ENCODE measurements at places on chromosomes 3 and 15.
A peak's percentile ranks its signal among the peaks of the same experiment; 100 is the strongest.

DNA sequence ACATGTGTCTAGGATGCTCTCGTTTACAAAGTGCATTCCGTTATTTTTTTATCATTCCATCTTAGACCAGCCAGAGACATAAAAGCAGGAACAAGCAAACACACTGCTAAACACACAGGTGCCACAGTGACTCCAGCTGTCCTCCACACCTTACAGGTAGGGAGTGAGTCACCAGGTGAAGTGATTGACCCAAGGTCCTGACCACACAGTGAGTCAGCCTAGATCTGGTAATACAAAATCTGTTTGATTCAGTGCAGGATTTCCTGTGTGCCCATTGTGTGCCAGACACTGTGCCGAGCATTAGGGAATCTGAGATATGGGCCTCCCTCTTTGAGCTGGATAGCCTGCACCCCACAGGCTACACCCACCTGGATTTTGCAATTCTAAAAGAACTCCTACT is 16.7 kb upstream of the BFSP2 start:
- no peak for DNase-seq

DNA sequence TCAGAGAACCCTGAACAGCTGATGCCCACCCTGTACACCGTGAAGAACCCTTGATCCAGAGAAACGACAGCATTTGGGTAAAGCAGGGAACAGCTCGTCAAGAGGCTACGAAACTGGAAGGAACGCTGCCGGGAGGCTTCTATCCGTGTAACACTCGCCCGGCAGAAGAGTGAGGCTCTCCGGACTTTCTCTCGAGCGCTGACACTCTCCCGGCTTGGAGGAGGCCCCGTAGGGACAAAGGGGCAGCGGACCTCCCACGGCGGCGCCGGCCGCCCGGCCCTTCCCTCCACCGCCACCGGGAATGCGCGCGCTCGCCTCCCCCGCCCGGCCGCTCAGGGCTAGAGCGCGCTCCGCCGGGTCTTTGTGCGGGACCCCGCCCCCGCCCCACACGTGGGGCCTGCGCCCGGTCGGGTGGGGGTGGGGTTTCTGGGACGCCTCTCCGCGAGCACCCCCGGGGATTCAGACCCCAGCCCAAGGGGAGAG is 1.7 kb downstream of the HYAL2 start:
- peak; percentile 61 for DNase-seq

GRCh38 chr3:14431917-14432834 is 29.8 kb downstream of the SLC6A6 start:
- peak; percentile 94 for DNase-seq

DNA sequence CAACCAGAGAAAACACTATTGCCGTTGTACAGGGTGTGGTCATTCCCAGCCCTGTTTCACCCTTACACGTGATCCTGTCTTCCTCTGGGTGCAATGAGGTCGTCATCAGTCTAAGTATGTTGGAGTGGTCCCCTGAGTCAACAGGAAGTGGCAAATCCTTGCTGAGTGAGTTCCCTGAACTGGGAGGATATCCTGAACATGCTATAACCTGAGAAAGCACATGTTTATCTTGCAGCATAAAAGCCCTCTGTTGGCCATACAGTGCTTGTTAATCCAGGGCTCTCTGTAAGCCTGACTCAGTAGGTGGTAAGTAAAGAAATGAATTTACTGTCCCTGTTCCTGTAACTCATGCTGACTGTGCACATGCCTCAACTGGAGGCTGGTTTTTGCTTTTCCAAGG is 477.8 kb upstream of the RGMA start:
- DNase-seq, result no peak

DNA sequence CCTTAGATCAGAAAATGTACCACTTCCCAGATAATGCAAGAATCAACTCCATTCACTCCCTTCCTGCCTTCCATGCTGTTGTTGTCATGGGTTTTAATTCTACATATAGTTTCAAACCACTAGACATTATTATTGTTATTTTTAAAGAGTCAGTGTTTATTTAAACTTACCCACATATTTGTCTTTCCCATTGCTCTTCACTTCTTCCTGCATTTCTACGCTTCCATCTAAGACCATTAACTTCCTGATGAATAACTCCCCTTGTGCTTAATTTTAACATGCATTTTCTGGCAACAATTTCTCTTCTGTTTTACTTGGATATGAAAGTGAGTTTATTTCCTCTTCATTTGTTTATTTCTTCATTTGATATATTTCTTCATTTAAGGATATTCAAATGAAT is 127.1 kb upstream of the FHIT start:
- no peak for DNase-seq

DNA sequence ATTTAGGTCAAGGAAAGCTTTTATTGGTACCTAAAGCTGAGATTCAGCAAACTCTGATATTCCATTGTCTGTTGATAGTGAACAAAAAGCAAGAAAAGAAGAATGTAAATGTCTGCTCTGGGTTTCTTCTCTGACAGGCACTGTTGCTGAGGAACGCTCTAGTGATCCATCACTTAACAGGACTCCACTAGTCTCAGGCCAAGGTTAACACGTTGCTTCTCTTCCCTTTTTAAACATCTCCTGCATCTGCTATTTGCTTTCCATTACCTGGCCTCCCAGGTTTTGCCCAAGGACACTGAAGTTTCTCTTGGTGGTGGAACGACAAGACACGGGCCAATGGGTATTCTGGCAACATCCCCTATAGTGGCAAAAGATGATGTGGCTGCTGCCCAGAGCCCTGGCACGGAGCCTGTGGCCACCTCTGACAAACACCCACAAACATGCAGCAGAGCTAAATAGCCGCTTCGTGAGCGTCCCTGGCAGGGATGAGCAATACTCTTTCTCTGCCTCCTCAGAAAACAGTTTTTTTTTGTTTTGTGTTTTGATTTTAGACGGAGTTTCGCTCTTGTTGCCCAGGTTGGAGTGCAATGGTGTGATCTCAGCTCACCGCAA is 97.8 kb upstream of the AKAP13 start:
- no peak for DNase-seq

GRCh38 chr3:51691949-51692348 is 14.9 kb upstream of the GRM2 start:
- DNase-seq, result no peak

GRCh38 chr3:96678325-96678724 is 136.1 kb upstream of the EPHA6 start:
- DNase-seq, result no peak

GRCh38 chr15:56838085-56838484 is 80.4 kb upstream of the TCF12 start:
- no peak for DNase-seq

DNA sequence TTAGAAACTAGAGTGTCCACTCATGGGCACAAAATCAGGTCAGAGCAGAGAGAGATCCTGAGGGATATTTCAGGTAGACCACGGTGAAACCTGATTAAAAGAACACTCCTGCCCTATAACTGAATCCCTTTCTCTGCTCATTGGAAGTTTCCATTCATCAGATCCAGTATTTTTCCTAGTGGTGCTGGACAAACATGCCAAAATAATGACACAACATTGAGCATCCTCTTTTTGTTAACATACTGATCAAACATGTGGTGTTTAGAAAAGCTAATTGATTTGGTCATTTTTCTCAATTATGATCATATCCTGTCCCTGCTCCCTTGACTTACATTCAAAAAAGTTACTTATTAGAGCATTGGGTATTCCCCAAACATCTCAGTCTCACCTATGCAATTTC is 27.2 kb downstream of the PTX3 start:
- no peak for DNase-seq

- DNase-seq, result no peak
Measured at GRCh38 chr3:115930922-115931321, 307.6 kb downstream of the GAP43 start.

DNA sequence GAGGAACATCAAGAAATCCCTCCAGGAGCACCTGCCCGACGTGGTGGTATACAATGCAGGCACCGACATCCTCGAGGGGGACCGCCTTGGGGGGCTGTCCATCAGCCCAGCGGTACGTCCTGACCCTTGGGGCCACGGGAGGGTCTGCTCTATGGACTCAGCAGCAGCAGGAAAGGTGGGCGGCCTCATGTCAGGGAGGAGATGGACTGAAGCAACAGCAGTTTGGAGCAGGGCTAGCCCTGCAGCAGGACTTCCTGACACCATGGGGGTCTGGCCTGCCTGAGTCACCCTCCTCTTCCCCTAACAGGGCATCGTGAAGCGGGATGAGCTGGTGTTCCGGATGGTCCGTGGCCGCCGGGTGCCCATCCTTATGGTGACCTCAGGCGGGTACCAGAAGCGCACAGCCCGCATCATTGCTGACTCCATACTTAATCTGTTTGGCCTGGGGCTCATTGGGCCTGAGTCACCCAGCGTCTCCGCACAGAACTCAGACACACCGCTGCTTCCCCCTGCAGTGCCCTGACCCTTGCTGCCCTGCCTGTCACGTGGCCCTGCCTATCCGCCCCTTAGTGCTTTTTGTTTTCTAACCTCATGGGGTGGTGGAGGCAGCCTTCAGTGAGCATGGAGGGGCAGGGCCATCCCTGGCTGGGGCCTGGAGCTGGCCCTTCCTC is 24.2 kb downstream of the HDAC11 start:
- no peak for DNase-seq

DNA sequence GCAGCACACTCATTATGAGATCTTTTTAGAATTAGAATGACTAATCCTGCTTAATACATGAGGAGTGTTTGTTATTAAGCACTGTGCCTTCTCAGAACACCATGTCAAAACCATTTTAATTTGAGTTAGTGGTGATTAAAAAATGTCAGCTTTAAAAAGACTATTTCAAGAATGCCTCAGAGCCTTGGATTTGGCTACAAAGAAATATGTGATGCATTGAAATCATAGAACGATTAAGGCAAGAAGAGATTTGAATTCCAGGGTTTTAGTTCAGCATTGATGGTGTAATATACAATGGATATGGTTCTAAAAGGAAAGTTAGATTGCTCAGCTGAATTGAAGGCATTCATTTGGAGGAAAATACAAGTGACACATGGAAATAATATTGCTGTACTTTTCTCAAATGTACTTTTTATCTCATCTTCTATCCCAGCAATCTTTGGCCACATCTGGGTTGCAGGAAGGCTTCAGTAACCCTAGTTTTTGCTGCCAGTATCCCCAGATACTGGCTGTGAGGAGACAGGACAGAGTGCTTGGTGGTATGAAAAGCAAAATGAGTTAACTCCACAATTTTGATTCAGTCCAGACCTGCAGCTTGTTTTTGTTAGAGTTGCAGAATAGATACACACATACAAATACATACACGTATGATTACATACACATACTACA is 303.8 kb downstream of the CLSTN2 start:
- no peak for DNase-seq

DNA sequence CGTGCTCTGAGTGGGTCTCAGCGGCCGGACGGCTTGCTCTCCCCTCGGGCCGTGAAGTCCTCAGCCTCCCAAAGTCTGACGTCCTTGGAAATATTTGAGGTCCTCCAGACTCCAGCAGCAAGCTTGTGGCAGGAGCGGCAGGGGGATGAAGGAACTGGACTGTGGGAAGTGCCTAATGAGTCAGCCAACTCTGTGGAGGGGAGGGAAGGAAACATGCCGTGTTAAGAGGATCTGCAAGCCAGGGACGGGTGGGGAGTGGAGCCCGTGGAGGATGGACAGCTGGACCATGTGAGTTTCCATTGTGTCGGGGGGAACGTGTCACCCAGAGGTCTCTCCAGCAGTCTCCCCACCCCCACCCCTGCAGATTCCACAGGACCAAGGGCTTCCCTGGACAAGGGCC is 39.4 kb upstream of the IDH2 start:
- DNase-seq, result no peak

DNA sequence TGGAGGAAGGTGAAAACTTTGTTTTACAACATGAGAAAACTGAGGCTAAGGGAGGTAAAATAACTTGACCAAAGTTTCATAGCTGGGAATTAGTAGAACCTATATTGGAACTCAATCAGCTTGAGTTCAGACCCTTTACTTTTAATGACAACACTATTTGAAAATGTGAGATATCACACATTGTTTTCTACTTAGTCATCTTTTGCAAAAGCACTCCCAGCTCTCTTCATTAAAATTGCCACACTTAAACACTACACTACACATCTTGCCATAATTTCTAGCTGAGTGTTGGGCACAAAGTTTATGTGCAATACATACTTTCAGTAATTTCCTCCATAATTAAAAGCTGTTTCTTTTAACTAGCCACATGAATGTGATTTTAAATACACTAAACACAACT is 230.4 kb upstream of the DCBLD2 start:
- DNase-seq, result no peak

GRCh38 chr3:190024912-190025311 is 95.8 kb downstream of the P3H2 start:
- no peak for DNase-seq

GRCh38 chr3:149424918-149425317 is 47.5 kb upstream of the TM4SF1 start:
- no peak for DNase-seq

DNA sequence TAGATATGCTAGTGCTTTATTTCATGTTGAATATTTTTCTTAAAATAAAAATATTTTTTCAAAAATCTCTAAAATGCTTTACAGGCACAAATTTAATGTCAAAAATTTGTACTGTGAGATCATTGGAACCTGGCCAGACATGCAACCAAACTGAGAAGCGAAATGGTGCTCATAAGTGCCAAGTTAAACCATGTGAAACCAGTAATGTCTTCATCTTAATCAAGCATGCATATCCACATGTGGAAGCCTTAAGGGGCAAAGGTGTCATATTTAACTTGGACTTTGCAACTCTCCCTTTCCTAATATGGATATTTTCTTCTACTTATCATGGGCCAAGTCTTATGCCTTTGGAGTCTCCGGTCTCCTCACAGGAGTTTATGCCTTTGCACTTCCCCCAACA is 208.9 kb upstream of the COL8A1 start:
- DNase-seq, result no peak

GRCh38 chr3:194121891-194122631 is 13.9 kb upstream of the HES1 start:
- no peak for DNase-seq

- DNase-seq, result no peak
Measured at GRCh38 chr15:94277485-94277884, 46.1 kb downstream of the MCTP2 start.

DNA sequence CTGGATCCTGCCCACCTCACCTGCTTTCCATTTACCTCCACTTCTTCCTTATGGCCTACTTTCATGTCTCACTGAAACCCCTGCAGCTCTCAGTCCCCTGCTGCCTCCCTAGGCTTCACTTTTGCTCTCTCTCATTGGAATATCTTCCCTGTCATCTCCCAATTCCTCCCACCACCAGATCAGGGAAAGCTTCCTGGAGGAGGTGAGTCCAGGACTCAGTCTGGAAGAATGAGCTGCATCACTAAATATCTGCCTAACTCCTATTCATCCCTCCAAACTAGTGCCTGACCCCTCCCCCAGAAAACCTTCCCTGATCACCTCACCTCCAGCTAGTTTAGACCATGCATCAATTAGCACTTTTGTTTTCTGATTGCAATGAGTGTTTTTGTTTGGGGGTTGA is 37.1 kb downstream of the MRPL46 start:
- DNase-seq, result no peak

DNA sequence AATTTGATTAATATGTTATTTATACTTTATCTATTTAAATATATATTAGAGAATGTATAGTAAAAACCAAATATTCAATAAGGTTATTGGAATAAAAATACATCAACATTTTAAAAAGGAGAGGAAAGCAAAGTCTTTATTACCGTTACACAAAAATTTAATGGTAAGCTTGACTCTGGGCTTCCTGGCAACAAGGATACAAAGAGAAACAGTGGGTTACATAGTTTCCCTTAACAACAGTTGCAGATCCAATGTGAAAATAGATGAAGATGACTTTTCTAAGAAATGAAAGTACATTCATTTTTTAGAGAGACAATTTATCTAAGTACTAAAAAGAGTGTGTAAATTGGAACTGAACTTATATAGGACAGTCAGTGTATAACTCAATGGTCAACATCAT is 6.0 kb upstream of the PHLDB2 start:
- no peak for DNase-seq

- peak; percentile 54 for DNase-seq
Measured at GRCh38 chr15:40782609-40783227, 12.9 kb downstream of the C15orf62 start.

GRCh38 chr3:51671734-51672475 is 853 bp downstream of the TEX264 start:
- DNase-seq, result peak; percentile 15
